ENCODE measurements at places on chromosomes 4 and X. TPM values are rescaled to one million over a fixed set of nuclear protein-coding genes. Genes with fewer than 3 reads are reported as not detected.

MAGEA11 gene
- total RNA-seq = not detected

DNA sequence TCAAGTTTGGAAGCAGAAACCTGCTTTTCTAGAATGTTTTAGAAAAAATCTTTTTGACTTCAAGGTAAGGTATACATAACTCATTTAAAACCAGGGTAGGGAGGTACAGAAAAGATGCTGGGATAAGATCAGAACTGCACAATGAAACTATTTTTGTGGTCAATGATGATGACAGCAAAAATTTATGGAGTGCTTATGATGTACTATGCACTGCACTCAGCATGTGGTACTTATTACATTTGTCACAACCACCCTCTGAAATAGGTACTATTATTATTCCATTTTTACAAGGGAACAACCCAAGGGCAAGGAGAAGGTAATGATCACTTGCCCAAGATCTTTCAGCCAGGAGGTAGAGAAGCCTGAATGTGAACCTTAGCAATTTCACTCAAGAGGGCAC, 8.0 kb downstream of the GPM6B start:
- DNase-seq = no peak

DNA sequence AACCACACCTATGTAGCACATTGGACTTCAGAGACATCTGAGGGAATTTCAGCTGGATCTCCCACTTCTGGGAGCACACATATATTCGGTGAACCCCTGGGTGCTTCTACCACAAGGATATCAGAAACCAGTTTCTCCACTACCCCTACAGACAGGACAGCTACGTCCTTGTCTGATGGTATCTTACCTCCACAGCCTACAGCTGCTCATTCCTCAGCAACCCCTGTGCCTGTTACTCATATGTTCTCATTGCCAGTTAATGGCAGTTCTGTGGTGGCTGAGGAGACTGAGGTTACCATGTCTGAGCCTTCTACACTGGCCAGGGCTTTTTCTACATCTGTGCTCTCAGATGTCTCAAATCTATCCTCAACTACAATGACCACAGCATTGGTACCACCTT, 45.7 kb downstream of the ADGRG4 start:
- no peak for DNase-seq

DNA sequence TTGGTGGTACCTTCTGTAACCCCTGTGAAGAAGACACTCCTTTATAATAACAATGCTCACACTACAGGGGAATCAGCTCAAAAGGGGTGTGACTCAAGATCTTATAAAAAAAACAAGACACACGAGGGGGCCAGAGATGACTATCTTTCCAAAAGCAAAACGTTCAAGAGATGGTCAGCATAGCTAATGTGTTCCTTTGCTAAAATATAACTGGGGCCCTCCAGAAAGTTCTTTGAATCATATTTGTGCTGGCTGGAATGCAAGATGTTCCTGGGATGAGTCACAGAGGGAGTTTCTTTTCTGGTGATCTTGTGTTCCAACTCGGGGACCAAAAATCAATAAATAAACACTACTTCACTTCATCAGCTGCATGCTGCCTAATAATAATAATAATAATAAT, 46.5 kb downstream of the RAI2 start:
- DNase-seq = no peak

GRCh38 chr4:153649572-153649991, 34.5 kb upstream of the TLR2 start:
- DNase-seq = no peak
